ENCODE measurements at places on chromosomes 7 and 10.

DNA sequence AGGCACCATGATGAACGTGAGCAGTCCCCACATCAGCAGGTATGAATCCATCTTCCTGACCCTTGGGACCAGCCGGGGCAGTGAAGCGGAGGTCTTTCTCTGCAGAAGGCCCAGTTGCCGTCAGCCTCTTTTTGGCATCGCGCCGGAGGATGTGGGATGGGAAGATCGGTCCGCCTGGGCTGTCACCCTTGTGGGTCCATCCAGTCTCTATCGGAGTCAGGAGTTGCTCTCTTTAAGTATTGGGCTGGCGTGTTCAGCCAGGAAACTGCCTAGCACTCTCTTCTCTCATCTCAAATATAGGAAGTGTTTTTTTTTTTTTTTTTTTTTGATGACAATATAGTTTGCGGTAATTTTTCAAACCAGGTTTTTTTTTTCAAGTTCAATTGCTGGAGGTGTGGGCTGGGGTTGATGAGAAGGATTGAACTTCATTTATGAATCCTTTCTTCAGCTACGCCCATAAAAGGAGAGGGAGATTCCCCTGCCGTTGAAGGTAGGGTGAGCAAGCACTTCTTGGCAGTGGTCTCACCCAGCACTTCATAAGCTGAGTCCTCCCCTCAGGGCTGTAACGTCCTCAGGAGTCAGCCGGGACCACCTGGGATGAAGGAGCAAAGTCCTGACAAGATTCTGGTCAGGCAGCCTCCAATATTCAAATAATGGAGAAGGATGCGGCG, at the start of gene IL2RA:
TSS of gene IL2RA (minus strand) at position 267 of the 671 bp plus-strand sequence. CDS start at position 51, 216 bp downstream.
- DNase-seq: peak; percentile 48

GRCh38 chr10:14698111-14698828, 76.4 kb downstream of the FAM107B start:
- no peak for DNase-seq

GRCh38 chr7:155961241-155962190, 149.3 kb upstream of the SHH start:
- DNase-seq: no peak

- DNase-seq: no peak
Measured at GRCh38 chr7:130379921-130380860, at the start of gene CPA1. CPA1 (plus strand) TSS chr7:130380494; CDS start chr7:130380521, 27 bp downstream.

GRCh38 chr7:39826166-39826565, 123.9 kb upstream of the CDK13 start:
- DNase-seq: no peak

DNA sequence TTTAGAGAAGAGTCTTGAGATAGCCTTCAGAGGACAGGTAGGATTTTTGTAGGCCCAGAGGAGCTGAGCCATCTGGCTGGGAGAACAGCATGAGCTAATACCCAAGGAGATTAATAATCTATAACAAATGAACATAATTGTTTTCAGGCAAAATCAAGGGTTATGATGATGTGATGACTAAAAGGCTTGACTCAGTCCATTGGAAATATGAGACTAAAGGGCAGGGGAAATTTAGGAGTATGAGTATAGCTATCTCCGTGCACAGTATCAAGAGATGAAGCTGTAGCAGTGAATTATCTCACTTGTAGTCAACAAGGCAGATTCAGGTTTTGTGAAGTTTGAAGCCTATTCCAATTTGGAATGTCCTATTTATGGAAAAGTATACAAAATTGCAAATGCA, 40.1 kb downstream of the CSTF2T start:
- DNase-seq: no peak

DNA sequence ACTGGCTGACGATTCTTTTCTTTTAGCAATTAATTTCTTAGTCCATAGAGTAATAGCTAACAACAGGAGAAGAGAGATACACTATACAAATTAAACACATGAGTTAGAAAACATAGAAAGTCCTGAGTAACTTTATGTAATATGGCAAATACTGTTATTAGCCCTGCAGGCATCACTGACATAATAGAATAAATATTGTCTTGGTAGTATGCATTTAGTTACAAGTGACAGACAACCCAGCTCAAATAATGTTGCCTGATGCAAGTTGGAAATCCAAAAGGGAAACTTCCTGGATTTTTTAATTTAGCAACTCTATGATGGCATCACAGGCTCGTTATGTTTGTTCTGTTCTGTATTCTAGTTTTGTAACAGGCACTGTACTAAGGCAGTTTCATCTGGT, 95.1 kb downstream of the DKK1 start:
- DNase-seq: no peak

DNA sequence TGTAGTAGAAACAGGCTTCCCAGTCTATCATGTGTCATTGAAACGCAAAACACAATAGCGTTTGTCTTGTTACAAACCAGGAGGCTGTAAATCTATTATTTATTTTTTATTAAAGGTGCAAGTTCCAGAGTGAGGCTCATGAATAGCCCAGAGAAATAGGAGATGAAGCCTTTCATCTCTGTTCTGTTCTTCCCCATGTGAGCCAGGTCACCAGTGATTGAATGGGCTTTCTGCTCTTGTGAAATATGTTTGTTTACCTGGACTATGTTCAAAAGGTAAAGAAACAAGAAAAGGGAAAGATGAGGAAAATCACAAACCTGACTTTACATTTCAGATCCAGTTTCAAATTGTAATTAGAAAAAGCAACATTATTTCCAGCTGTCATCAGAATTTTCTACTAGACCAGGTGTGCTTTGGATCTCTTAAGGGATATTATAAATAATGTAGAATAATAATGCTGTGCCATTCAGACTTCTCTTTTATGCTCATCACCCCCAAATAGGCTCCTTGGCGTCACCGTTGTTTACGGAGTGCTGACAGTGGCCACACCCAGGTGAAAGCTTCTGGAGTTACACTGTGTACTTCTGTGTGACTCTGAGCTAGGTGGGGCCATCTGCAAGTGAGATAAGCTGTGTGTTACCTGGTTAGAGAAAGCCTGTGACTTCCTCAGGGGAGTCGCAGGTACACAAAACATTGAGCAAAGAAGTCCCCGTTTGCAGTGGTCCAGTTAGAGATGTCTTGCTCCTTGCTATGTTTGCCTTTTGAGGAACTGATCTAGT, 274.9 kb downstream of the SDK1 start:
- DNase-seq: no peak

- no peak for DNase-seq
Measured at GRCh38 chr10:98485959-98486358, 39.2 kb upstream of the HPS1 start.

DNA sequence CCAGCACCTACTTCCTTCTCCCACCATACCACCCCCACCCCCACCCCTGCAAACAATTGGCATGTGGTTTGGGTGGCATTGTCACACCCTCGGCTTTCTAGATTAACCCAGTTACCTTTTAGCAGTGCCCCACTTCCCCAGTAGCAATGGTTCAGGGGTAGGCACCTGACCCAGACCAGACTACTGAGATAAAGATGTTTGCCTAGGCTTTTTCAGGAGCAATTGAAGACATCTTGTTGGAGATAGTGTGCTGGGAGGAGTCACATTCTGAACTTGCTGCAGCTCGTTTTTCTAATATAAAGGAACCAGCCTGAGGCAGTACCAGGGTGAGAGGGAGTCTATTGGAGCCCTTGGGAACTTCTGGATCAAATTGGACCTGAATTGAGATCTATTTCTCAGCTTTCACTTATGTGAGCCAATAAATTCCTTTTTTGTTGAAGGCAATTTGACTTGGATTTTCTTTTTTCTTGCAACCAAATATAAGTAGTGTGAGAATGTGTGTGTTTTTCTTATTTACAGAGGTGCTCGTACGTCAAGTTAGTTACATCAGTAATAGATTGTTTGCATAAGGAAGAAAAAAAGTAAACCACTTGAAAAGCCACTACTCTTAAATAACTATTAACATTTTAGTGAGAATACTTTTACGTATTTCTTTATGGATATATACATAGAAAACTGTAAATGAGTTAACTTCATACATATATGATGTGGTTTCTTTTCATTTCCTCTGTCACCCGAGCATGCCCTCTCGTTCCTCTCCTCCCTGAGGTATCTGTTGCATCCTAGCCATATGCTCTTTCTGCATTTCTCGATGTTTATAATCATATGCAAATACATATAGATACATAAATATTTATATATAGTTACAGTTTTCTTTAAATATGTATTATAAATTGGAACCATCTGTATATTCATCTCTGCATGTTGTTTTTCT, 38.0 kb downstream of the RAB18 start:
- peak; percentile 6 for DNase-seq

- no peak for DNase-seq
Measured at GRCh38 chr7:80823057-80823456, 95.8 kb downstream of the SEMA3C start.

DNA sequence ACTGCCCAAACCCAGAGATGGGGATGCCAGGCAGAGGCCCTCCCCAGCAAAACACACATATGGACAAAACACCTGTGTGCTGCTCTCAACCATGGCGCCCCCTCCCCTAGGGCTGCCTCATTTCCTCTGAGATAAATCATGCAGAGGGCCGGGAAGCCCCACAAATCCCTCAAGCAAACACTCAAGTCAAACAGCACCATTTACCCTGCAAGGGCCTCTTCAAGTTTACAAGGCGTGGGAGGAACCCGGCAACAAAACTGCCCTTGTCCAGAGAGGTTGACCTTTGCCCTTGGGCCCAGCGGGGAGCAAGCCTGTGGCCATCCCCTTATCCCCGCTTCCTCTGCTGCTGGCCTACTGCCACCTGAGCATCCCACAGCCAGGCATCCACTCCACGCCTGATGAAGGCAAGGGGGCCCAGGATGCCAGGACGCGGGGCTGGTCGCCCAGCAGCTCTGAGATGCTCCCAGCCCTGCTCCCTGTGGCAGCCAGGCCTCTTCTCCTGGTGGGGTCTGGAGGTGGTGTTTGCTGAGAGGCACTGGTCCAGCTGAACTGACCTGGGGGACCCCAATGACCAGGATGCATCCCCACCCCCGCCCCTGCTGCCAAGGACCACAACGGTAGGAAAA, 77.4 kb downstream of the DLG5 start:
- DNase-seq: no peak

- DNase-seq: no peak
Measured at GRCh38 chr7:95424716-95425115, 10.1 kb downstream of the PON2 start.

- no peak for DNase-seq
Measured at GRCh38 chr10:103861505-103861904, 6.1 kb upstream of the SH3PXD2A start.

DNA sequence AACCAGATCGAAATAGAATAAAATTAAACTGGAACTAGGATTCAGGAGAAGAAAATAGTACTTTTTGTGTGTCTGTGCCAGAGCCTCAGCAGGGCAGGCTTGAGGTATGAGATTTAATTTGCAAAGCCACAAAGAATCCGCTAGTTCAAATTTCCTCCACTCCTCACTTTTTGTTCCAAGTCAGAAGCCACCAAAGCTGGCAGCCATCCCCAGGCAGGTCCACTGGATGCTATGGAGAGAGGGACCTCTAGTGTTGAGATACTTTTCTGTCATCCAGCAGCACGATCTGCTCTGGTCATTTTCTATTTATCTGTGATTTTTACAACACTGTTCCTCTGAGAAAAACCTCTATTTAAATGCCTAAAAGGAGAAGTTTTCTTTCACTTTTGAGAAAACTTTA, 147.9 kb upstream of the FRMD4A start:
- no peak for DNase-seq

DNA sequence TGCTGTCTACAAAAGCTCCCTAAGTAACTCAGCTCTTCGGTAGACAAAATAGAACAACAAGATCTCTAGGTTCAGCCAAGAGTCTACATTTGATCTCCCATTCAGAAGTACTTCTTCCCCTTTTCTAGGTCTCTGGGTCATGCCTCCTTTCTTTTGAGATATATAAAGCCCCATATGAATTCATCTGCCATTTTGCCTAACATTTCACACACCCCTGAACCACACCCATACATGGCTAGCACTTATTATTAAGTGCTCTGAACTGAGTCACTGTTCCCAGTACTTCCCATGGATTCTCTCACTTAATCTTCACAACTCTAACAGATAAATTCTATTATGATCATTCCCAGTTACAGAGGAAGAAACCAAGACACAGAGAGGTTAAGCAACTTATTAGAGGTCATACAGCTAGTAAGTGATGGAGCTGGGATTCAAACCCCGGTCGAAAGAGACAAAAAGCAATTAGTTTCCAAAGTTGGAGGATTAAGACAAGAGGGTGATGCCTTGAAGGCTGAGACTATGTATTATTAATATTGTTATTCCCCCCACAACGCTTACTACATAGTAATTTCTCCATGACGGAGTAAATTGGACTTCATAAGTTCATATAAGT, 17.3 kb downstream of the MYOF start:
- no peak for DNase-seq

GRCh38 chr7:2702594-2702957, 14.6 kb downstream of the AMZ1 start:
- no peak for DNase-seq

DNA sequence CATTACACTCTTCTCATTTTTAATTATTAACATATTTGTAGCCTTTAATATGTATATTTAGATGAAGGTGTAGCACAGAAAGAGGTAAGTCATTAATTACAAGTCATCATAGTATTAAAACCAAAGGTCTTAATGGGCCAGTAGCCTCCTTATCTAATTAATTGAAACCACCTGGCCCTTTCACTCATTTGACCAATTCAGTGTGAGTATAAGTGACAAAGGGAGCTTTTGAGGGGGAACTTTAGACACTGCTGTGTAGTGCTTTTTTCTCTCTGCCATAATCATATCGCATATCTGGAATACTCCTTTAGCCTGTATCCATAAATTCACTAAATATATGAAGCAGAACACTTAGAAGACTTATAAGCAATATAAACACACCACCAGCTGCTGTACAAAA, 562.9 kb upstream of the POT1 start:
- DNase-seq: no peak

GRCh38 chr10:122307669-122308416, 36.7 kb downstream of the BTBD16 start:
- DNase-seq: no peak

DNA sequence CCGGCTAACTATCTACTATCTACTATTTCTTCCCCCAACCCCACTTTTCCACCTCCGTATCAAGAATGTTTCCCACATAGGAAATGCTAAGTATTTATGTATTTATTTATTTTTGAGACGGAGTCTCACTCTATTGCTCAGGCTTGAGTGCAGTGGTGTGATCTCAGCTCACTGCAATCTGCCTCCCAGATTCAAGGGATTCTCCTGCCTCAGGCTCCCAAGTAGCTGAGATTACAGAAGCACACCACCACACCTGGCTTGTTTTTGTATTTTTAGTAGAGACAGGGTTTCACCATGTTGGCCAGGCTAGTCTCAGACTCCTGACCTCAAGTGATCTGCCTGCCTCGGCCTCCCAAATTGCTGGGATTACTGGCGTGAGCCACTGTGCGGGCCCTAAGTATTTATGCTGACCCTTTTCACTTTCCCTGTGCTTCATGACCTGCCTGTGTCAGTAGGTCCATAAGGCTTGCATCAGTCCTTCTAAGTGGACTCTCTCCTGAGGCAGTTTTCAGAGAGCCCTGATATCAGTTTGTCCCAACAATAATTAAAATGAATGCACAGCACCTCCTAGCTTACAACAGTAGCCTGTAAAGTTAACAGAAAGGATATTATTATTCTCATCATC, 25.7 kb upstream of the FBXW4 start:
- no peak for DNase-seq

All from activated effector memory CD4-positive, alpha-beta T cell treated with Interleukin-2 at 50 U/mL for 16 hours (primary cell).